ENCODE measurements at places on chromosomes 5 and 9.
A peak's percentile ranks its signal among the peaks of the same experiment; 100 is the strongest.

GRCh38 chr5:62017092-62017491, 288.9 kb upstream of the KIF2A start:
- H3K4me3 ChIP-seq = no peak overlapping the region
- DNase-seq = no peak
- no peak overlapping the region for H3K27ac ChIP-seq
- no peaks in the 10 kb centered on the region for H3K36me3 ChIP-seq
- no peaks in the 10 kb centered on the region for H3K4me1 ChIP-seq

GRCh38 chr5:73899055-73899454, 273.1 kb downstream of the ARHGEF28 start:
- H3K36me3 ChIP-seq = peaks cover 2% of the 10 kb centered on the region
- H3K27me3 ChIP-seq = peaks cover 21% of the 10 kb centered on the region
- no peaks in the 10 kb centered on the region for H3K4me1 ChIP-seq
- no peak overlapping the region for H3K27ac ChIP-seq
- H3K4me3 ChIP-seq = no peak overlapping the region

GRCh38 chr5:145946112-145946861, 9.9 kb downstream of the SH3RF2 start:
- no peaks in the 10 kb centered on the region for H3K4me1 ChIP-seq
- H3K27me3 ChIP-seq = no peaks in the 10 kb centered on the region
- no peak overlapping the region for H3K4me3 ChIP-seq
- H3K36me3 ChIP-seq = no peaks in the 10 kb centered on the region

- H3K4me1 ChIP-seq = peaks cover 24% of the 10 kb centered on the region
- H3K36me3 ChIP-seq = peaks cover 46% of the 10 kb centered on the region
- peak overlapping the region; percentile 42 for H3K27ac ChIP-seq
- H3K4me3 ChIP-seq = peak overlapping the region; percentile 2
Observed at GRCh38 chr9:127942216-127943010, 4.8 kb upstream of the DPM2 start.

- peaks cover 5% of the 10 kb centered on the region for H3K4me1 ChIP-seq
- no peaks in the 10 kb centered on the region for H3K36me3 ChIP-seq
- DNase-seq = no peak
- H3K27me3 ChIP-seq = no peaks in the 10 kb centered on the region
- H3K27ac ChIP-seq = no peak overlapping the region
- H3K4me3 ChIP-seq = no peak overlapping the region
Observed at GRCh38 chr5:67591491-67591890, 394.9 kb upstream of the CD180 start.

DNA sequence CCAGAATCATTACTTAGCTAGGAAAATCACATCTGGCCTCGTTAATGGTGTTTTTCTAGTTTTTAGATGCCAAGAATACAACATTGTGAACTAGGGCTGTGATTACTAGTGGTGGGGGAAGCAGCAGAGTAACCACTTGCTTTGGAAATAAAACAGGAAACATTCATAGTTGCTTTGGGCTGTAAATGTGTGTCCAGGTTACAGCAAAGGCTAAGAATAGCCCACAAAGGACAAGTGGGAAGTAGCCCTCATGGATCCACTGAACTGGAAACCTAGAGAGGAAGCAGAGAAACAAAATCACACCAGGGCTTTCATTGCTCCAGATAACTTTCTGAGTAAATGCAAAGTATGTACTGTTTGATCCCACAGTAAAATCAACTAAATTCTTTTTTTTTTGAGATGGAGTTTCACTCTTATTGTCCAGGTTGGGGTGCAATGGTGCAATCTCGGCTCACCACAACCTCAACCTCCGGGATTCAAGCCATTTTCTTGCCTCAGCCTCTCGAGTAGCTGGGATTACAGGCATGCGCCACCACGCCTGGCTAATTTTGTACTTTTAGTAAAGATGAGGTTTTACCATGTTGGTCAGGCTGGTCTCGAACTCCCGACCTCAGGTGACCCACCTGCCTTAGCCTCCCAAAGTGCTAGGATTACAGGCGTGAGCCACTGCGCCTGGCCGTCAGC, 56.2 kb upstream of the TNFSF15 start:
- H3K4me3 ChIP-seq = no peak overlapping the region
- no peak for DNase-seq

DNA sequence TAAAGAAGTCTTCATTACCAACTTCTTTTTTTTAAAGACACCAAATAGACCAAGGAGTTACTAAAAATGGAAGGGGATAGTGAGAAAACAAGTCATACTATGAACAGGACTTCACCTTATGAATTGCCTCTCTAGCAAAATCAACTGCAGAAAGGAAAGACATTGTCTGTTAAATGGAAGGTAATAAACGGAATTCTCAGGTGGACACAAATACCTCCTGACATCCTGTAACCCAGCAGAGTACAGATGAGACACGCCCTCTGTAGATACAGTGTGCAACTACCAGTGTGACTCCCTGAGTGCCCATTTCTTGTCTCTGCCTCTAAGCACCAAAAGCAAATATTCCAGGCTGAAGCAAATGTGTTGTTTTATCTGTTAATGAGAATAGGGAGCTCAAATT, 12.2 kb upstream of the PLPP1 start:
- no peak overlapping the region for H3K4me3 ChIP-seq
- no peak overlapping the region for H3K27ac ChIP-seq
- H3K27me3 ChIP-seq = peaks cover 50% of the 10 kb centered on the region
- no peaks in the 10 kb centered on the region for H3K4me1 ChIP-seq

DNA sequence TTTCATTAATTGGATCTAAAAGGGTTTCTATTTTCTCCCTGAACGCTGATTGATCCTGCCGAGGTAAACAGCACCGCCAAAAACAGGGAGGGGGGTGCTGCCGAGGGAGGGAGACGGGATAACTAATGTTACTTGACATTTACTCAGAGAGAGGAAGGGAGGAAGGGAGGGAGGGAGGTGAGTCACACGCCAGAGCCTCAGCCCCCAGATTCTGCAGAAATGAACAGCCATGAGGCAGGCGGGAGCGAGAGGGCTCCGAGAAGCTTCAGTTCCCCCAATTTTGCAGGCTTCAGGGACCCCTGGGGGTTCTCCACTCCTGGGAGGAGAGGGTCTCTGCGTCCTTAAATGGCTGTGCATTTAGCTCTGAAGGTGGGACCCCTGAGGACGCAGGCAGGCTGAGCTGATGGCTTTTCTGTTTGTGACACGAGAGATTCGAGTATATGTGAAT, 59.1 kb upstream of the IER5L start:
- peaks cover 70% of the 10 kb centered on the region for H3K4me1 ChIP-seq
- peak overlapping the region; percentile 40 for H3K27ac ChIP-seq
- H3K4me3 ChIP-seq = peak overlapping the region; percentile 83
- peaks cover 6% of the 10 kb centered on the region for H3K36me3 ChIP-seq

GRCh38 chr5:111747337-111747736, 9.7 kb downstream of the NREP start:
- H3K27ac ChIP-seq = no peak overlapping the region
- H3K27me3 ChIP-seq = no peaks in the 10 kb centered on the region
- no peak overlapping the region for H3K4me3 ChIP-seq
- DNase-seq = no peak

- no peaks in the 10 kb centered on the region for H3K27me3 ChIP-seq
- H3K27ac ChIP-seq = no peak overlapping the region
- H3K36me3 ChIP-seq = peaks cover 5% of the 10 kb centered on the region
- DNase-seq = no peak
- H3K4me3 ChIP-seq = no peak overlapping the region
Observed at GRCh38 chr5:1039706-1040260, 31.2 kb downstream of the NKD2 start.

DNA sequence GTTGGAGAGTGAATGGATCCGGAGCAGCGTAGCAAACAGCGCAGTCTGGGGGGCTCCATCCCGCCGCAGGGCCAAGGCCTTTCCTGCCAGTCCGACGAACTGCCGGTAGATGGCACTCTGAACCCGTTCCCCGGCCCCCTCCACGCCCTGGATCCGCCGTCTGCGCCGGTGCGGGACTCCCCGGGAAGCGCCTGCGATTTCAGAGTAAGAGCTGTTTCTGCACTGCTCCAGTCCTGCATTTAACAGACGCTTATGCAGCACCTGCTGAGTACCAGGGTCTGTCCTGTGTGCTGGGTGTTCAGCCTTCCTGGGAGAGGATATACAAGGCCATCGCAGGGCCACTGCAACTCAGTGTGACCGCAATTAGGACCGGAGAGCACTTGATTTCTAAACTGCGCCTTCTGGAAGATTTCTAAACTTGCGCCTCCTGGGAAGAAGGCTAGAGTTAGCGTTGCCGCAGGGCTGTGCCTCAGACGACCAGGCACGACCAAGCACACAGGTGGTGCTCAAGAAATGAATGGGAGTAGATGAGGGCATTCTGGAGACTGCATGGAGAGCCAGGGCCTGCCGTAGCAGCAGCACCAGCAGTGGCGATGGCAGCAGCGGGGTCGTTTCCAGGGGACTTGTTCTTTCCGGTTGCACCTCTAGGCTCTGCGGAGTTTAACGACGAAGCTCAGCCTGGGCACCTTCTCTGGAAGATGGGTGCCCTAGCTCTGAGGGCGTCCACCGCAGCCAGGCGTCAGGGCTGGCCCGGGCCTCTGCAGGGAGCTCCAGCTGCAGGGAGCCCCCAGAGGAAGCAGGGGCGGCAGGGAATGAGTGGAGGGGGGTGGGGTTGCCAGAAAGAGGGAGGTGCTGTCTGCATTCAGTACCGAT, 14.3 kb upstream of the TIFAB start:
- no peak overlapping the region for H3K27ac ChIP-seq
- H3K27me3 ChIP-seq = peaks cover 59% of the 10 kb centered on the region
- H3K36me3 ChIP-seq = no peaks in the 10 kb centered on the region
- H3K4me3 ChIP-seq = peak overlapping the region; percentile 26

DNA sequence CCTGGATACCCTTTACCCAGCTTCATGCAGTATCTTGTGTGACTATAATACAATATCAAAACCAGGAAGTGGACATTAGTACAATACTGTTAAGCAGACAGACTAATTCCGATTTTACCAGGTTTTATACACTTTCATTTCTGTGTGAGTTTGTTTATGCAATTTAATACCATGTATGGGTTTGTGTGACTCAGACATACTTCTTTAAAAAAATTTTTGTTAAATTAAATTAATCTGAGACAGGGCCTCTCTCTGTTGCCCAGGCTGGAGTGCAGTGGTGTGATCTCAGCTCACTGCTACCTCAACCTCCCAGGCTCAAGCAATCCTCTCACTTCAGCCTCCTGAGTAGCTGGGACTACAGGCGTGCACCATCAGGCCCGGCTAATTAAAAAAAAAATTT, 156.8 kb downstream of the GAPVD1 start:
- no peak overlapping the region for H3K4me3 ChIP-seq
- H3K4me1 ChIP-seq = no peaks in the 10 kb centered on the region
- H3K27ac ChIP-seq = no peak overlapping the region
- no peaks in the 10 kb centered on the region for H3K36me3 ChIP-seq
- DNase-seq = no peak

- DNase-seq = no peak
- H3K36me3 ChIP-seq = no peaks in the 10 kb centered on the region
- no peak overlapping the region for H3K27ac ChIP-seq
- H3K4me3 ChIP-seq = no peak overlapping the region
- no peaks in the 10 kb centered on the region for H3K4me1 ChIP-seq
- peaks cover 29% of the 10 kb centered on the region for H3K27me3 ChIP-seq
Observed at GRCh38 chr5:170357955-170358444, 31.2 kb downstream of the KCNMB1 start.

- DNase-seq = no peak
- H3K4me3 ChIP-seq = no peak overlapping the region
- H3K27me3 ChIP-seq = peaks cover 20% of the 10 kb centered on the region
Observed at GRCh38 chr5:82374637-82375036, 96.5 kb upstream of the RPS23 start.

DNA sequence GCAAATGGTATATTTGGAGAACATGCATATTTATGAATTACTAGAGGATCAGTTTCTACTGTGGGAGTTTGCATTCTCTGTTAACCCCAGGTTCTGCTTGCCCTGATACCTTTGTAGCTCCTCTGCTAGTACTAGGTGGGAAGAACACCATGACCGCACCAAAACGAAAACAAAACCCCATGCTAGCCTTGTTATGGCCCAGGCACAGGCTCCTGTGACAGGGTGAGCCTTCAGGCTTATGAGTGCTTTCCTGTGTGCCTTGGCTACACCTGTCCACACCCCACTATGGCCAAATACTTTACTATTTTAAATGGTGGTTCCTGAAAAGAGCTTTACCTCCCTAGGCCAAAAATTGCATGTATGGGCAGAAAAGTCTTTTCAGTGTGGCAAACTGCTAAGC, 94.8 kb downstream of the PPIC start:
- no peaks in the 10 kb centered on the region for H3K4me1 ChIP-seq
- H3K27ac ChIP-seq = no peak overlapping the region
- H3K36me3 ChIP-seq = peaks cover 3% of the 10 kb centered on the region
- no peaks in the 10 kb centered on the region for H3K27me3 ChIP-seq

DNA sequence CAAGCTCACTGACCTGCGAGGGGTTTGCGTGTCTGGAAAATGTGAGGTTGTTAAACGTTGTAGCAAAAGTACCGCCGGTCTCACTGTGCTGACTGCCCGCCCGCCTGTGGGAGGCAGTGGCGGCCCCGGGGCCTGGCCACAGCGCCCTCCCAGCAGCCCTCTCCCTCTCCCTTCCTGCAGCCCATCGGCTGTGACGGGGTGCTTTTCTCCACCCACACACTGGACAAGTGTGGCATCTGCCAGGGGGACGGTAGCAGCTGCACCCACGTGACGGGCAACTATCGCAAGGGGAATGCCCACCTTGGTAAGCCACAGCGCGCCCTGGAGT, 6.2 kb downstream of the ADAMTSL2 start:
- no peaks in the 10 kb centered on the region for H3K4me1 ChIP-seq
- H3K36me3 ChIP-seq = peaks cover 3% of the 10 kb centered on the region
- H3K27me3 ChIP-seq = peaks cover 22% of the 10 kb centered on the region
- no peak overlapping the region for H3K4me3 ChIP-seq

- DNase-seq = no peak
- H3K4me3 ChIP-seq = no peak overlapping the region
- no peak overlapping the region for H3K27ac ChIP-seq
- H3K36me3 ChIP-seq = no peaks in the 10 kb centered on the region
- no peaks in the 10 kb centered on the region for H3K4me1 ChIP-seq
- no peaks in the 10 kb centered on the region for H3K27me3 ChIP-seq
Observed at GRCh38 chr5:30502277-30502676, 691.2 kb upstream of the CDH6 start.

Data from central memory CD8-positive, alpha-beta T cell (primary cell).